EL (cell line): ENCODE measurements at places on chromosomes 1 and 21.

DNA sequence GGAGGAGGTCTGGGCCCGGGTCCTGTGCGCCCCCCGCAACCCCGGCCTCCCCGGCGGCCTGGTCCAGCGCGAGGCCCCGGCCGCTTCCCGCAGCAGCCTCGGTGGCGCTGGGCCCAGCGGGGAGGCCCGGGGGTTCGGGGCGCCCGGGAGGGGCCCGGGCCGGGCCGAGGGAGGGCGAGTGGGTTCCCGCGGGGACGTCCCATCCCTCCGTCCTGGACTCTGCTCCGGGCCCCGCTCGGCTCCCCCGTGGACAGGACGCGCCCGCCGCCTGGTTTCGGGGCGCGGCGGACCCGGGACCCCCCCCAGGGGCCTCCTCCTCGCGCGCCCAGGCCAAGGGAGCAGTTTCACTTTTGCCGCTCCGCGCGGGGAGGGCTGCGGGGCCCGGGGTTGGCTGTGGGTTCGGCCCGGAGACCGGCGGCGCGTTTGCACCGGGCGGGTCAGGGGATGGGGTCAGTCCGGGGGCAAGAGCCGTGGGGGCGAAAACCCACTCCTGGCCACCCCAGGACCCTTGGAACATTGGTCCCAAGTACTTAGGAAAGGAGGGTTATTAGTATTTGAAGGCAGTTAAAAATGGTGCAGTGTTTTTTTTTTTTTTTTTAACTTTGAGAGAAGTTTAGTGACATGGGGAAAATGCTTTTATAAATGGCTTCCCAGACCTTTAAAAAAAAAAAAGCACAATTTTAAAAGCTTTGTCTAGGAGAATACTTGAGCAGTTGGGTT is 677 bp downstream of the AGPAT3 start:
- DNase-seq, result peak; percentile 46

DNA sequence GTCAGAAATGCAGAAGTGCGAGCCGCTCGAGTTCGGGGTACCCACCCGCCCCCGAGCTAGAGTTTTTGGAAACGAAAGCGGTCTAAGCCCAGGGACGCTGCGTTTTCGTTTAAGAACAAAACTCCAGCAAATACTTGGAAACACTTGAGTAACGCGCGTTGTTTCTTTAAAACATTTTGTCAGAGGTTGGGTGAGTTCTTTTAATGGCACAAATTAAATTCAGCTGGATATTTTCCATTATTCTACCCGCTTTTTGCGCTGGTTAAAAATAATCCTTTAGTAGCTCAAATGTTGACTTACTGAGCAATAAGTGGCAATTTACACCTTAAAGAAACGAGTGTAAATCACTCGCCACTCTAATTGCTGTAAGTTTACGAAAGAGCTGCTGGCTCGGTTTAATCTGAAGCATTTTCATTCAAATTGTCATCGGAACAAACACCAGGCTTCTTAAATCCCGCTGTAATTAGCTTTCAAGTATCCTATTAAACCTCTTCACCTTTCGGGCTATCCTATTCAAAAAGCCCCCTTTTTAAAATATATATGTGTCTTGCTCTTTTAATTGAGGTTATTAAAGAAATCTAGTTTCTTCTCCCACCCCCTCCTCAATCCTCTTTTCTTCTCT is 1.5 kb downstream of the LHX8 start:
- no peak for DNase-seq

DNA sequence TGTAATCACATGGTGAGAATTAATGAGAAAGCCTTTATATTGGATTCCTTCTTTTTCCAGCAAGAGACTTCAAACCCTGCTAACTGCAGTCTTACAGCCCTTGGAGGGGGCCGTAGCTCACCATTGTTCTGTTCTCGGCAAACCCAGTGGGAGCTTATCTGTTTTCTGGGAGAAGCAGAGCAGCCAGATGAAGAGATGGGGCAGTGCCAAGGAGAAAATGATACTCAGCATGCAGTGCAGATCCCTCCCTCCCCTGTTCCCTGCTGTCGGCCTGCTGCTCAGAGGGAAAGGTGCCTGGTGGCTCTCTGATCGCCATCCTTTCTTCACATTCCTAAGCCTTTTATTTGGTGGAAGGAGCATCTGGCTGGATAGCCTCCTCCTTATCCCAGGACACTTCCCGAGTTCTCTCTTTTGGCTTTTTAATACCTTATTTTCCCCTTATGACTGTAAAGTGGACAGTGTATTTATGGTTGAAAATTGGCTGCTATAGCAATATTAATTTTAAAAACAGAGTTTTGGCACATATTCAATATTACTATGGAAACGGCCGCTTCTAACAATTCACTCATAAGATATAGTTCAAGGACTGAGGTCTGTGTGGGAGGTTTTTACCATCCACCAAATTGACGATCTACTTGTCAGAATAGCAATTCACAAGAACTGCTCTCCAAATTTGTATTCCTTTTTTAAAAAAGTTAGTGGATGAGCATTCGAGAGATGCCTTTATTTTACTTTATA is 203.4 kb downstream of the CRB1 start:
- DNase-seq, result no peak

GRCh38 chr1:56336982-56337381 is 242.4 kb downstream of the PLPP3 start:
- DNase-seq, result no peak

DNA sequence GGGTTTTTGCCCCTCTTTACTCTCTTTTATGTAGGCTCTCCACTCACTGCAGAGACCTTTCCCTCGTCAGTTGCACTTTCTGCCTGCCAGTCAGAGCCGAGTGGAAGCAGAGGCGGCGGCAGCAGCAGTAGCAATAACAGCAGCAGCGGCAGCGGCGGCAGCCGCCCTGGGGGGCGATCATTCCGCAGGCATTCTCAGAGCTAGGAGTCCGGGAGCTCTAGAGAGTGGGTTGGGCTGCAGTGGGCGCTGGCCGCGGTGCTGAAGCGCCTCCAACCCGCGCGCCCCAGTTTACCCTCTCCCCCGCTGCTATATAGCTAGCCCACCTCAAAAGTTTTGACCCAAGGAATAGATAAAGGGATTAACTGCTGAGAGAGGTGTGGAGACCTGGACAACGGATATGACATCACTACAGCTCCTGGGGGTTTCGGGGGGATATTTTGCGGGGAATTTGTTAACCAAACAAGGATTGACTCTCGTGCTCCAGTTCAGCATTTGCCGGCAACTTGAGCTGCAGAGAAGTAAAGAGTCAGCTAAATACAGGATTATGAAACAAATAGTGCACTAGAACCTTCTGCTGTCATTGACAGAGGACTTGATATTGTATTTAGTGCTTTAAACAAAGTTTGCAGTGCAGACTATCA is at the start of gene OLFM3:
OLFM3 (minus strand) TSS at position 102 of the 641 bp plus-strand sequence.
- DNase-seq, result peak; percentile 9

- DNase-seq, result peak; percentile 94
Observed at GRCh38 chr1:18956193-18957135, at the start of gene IFFO2. IFFO2 (minus strand) TSS chr1:18956676; CDS start chr1:18956332, 344 bp downstream.

DNA sequence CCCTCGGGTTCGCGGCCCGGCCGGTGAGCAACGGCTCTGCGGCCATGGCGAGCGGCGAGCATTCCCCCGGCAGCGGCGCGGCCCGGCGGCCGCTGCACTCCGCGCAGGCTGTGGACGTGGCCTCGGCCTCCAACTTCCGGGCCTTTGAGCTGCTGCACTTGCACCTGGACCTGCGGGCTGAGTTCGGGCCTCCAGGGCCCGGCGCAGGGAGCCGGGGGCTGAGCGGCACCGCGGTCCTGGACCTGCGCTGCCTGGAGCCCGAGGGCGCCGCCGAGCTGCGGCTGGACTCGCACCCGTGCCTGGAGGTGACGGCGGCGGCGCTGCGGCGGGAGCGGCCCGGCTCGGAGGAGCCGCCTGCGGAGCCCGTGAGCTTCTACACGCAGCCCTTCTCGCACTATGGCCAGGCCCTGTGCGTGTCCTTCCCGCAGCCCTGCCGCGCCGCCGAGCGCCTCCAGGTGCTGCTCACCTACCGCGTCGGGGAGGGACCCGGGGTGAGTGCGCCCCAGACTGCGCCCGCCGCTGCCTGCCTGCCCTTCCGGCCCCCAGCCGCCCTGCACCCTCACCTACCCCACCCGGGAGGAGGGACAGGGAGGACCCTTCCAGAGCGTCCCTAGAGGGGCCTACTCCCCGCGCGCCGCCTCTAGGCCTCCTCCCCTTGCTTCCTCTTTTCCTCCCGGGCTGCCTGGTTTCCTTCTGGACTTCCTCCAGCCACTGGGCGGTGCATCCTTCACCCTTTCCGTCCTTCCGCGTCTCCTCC is at the start of gene RNPEP:
RNPEP (plus strand) TSS at position 26 of the 757 bp plus-strand sequence; CDS start at position 45, 19 bp downstream.
- peak; percentile 91 for DNase-seq

GRCh38 chr1:25765923-25766589 is 33.9 kb upstream of the SELENON start:
- no peak for DNase-seq

GRCh38 chr1:244319283-244320132 is 132.2 kb downstream of the ADSS2 start:
- peak; percentile 68 for DNase-seq

DNA sequence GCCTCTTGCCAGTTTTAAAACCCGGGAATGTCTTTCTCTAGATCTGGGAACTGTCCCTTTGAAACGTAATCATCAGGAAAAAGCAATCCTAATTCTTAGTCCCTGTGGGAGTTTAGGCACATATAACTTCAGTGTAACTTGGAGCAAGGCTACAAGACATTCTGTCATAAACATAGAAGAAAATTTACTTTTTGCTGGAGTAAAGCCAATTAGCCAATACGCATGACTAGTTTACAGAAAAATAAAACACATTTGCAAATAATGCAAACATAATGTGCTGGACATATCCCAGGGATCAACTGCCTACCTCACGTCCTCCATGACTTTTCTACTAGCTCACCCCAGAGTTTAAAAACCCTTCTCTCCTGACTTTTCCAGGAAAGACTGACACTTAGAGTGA is 970.6 kb downstream of the MRPL39 start:
- DNase-seq, result no peak

GRCh38 chr1:160189649-160190625 is at the start of gene CASQ1:
CASQ1 (plus strand) TSS chr1:160190575; CDS start chr1:160190752, 177 bp downstream.
- DNase-seq, result peak; percentile 55

GRCh38 chr1:94416901-94417727 is 1.1 kb upstream of the ABCD3 start:
- peak; percentile 74 for DNase-seq

- no peak for DNase-seq
Observed at GRCh38 chr1:91572044-91572443, 71.4 kb downstream of the CDC7 start.

- no peak for DNase-seq
Observed at GRCh38 chr1:219149953-219150352, 23.7 kb upstream of the LYPLAL1 start.

- no peak for DNase-seq
Observed at GRCh38 chr1:21639594-21640041, 29.5 kb downstream of the RAP1GAP start.

DNA sequence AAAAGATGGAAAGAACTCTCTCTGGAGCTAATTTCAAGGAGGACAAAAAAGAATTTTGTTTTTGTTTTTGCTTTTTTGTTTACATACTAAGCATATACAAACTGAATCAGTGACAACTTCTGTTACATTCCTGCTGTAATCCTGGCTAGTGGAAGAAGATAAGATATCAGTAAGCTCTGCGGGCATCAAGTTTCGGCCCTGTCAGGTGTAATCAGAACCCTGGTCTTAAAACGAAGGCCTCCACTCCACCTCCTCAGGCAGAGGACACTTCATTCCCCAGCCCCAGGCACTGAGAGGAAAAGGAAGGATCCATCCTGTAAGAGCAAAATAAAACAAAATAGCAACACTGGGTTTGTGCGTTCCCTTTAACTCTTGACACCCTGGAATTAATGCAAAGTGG is 88.9 kb upstream of the ARHGAP29 start:
- peak; percentile 37 for DNase-seq

DNA sequence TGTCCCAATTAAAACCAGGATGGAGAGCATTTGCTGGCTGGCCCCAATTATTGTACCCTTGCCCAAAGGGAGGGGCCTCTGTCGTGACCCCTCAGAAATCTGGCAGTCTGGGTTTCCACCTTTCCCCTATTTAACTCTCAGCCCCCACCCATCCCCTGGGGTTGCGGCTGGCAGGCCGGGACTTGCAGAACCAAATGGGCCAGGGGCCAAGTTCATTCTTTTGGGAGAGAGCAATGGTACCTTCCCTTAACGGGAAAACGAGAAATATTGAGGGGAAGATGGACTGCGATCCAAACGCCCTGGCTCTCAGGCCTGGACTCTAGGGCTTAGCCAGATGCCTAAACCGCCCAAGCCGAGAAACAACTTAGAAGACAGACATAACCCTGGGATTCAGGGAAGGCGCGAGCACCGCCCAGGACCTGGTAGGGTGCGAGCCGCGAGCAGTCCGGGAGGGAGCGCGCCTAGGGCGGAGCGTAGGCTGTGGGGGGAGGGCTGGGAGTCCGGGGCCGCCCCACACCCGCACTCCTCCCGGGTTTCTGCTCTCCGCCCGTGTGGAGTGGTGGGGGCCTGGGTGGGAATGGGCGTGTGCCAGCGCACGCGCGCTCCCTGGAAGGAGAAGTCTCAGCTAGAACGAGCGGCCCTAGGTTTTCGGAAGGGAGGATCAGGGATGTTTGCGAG is at the start of gene SLC27A3:
SLC27A3 (plus strand) TSS at position 628 of the 678 bp plus-strand sequence. CDS start 91 bp downstream, outside the sequence.
- peak; percentile 60 for DNase-seq

DNA sequence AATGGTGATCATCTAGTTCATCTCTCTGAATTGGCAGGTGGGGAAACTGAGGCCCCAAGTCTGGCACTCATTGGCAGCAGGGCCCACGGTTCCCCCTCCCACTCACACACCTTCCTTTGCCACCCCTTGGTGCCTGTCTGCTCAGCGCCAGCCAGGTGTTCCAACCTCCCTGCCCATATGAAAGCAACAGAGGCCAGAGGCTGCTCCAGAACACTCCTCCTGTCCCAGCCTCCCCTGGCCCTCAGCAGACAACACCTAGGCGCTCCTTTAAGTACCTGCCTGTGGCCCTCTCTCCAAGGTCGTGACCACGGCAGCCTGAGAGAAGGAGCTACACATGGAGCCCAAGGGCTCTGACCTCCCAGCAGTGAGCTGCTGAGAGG is 362.3 kb upstream of the VAMP3 start:
- DNase-seq, result no peak

GRCh38 chr1:157704878-157705277 is 4.3 kb upstream of the FCRL3 start:
- DNase-seq, result no peak

DNA sequence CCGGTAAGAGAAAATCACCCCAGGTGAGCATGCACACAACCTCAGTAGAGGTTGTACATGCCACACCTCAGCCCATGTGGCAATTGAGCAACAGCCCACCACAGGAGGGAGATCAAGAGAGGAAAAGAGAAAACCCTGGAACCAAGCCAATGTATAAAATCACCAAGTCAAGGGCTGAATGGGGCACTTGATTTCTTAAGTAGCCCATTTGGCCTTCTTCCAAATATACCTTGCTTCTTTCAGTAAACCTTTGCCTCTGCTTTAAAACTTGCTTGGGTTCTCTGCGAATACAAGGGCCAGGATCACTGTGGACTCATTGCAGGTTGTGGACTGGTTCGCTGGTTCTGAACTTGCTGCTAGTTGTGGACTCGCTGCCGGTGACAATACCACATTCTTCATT is 1814.0 kb downstream of the PLA2G4A start:
- DNase-seq, result no peak

GRCh38 chr1:30268923-30269666 is 454.3 kb downstream of the MATN1 start:
- no peak for DNase-seq

DNA sequence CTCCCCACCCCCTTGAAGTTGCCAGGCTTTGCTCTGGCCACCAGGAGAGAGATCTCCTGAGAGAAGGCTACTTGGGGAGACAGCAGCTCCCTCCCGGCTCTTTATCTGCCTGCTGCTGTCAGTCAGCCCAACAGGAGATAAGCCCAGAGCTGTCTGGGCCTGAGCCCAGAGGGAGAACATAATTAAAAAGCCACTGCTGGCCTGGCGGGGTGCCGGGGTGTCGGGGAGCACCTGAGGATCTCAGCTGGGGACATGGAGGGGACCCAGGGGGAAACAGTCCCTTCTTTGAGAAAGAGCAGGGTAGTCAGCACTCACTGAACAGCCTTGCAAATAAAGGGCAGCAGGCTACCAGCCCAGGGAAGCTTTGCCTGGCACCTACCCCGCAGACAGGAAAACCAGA is 17.9 kb downstream of the VWA5B1 start:
- no peak for DNase-seq
